ENCODE measurements at places on chromosomes 4 and X.

- DNase-seq: no peak
Measured at GRCh38 chr4:148986951-148987350, 544.7 kb upstream of the NR3C2 start.

GRCh38 chr4:85477534-85477933 lies 2.6 kb downstream of the ARHGAP24 start:
- no peak for DNase-seq

DNA sequence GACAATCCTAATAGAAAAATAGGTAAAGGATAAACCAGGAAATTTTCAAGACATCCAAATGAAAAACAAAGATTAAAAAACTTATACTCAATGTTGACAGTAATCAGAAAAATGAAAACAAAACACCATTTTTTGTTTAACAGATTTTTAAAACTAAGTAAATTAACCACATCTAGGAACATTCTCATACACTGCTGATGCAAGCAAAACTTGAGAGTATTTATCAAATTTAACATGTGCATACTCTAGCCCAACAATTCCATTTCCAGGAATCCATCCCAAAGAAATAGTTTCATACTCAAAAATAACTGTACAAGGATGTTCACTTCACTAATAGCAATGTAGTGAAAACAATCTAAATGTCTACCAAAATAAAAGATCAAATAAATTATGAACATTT lies 11.5 kb downstream of the ANKRD17 start:
- no peak for DNase-seq

DNA sequence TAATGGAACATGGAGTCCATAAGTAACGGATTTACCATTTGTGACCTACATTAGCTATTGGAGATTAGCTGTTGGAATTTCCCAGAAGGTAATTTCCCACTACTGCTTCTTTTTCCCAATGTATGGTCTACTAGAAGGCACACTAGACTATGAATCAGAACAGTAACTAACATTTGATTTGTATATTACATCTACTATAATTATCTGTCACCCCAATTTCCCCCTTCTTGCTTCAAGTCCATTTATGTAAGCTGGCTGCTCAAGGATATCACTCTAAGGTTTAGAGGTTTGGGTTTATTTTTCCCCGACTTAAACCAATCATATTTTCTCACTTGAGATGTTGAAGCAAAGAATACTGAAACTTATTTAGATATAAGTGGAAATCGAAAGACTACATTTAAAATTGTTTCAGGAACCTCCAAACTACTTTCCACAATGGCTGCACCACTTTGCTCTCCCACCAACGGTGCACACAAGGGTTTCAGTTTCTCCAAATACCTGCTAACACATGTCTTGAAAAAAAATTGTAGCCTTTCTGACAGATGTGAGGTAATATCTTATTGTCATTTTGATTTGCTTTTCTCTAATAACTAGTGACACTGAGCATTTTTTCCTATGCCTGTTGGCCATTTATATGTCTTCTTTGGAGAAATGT lies 33.3 kb upstream of the H2AZ1 start:
- DNase-seq: no peak

GRCh38 chrX:15505101-15505500 lies 4.5 kb downstream of the BMX start:
- DNase-seq: no peak

DNA sequence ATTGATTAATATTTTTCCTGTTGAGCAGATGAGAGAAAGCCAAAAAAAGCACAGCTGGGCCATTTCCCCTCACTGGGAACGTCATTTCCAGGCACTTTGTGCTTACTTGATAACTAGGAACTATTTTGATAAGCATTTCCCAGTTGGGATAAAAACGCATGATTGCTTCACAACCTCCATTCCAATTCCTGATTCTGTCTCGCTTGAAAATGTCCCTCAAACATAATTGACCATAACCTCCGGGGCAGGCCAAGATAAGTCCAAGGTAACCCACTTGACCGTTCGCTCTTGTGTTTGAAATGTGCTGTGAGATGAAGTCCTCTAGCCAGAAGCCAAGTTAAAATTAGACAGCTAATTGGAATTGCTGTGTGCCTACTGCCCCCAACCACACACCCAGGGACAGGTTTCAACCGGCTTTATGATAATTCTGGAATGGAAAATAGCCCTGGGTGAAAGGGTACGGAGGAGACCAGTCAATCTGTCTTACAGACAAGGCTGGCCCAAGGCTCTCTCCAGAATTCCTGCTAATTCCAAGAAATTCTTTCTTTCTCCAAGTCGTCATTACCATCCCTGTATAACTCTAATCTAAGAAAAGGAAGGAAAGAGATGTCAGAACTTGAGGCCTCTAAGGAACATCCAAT lies 137.1 kb downstream of the MID1 start:
- no peak for DNase-seq

GRCh38 chr4:185270885-185271284 lies 61.5 kb downstream of the SNX25 start:
- no peak for DNase-seq

GRCh38 chrX:13158911-13159310 lies 114.5 kb upstream of the FAM9C start:
- DNase-seq: no peak

All from GM20000 (cell line).